ENCODE measurements at places on chromosomes 3 and 15.
A peak's percentile ranks its signal among the peaks of the same experiment; 100 is the strongest.

GRCh38 chr3:172853921-172854666 lies 103.6 kb downstream of the ECT2 start:
- no peak for DNase-seq

GRCh38 chr3:127077068-127077467 lies 94.2 kb downstream of the PLXNA1 start:
- no peak for DNase-seq

DNA sequence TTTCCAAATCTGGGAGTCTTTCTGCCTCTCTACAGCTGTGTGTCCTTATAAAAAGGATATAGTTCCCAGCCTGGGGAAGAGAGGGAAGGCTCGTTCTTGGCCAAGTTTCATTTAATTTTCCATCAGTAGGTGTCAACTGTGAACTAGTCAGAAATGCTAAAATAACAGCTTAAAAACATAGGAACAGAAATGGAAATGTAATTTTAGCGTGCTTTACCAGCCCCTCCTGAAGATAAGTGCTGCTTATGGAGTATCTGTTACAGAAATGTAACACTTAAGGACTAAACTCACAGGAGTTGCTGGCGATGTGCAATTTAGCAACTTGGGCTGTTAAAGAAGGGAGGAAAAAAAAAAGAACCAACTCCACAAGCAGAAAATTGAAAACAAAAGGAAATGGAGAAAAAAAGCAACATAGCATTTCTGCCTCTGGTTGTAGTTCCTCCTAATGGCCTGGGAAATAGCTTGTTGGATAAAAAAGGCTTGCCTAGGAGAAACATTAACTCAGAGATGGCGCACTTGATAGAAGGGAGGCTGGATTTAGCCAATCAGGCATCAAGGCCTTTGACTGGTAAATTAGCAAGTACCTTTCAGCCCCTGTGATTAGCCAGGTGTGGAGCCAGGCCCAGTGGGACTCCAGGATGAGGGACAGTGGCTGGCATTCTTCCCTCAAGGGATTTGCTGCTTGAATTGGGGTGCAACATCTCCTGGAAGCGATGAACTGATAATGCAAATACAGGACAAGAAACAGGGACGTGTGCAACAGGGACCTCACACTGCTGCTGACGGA lies 84.3 kb downstream of the RPLP1 start:
- DNase-seq: peak; percentile 39

DNA sequence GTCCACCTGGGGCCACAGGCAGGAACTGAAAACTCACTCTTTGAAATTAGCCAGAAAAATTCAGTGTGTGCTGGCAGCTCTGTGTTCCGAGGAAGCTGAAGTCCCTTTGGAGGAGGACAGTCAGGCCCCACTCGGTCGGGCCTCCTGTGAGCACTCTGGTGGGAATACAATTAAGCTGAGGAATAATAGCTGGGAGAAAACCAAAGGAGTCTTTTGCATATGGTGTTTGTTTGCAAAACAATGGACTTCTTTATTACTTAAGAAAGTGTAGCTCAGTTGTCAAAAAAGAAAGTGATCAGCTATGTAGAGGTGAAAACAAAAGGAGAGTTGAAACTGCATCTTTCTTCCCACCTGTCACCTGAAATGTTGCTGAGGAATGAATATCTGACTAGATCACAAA lies 202.5 kb downstream of the MEIS2 start:
- no peak for DNase-seq

GRCh38 chr15:99106417-99107220 lies 1.7 kb downstream of the SYNM start:
- no peak for DNase-seq

DNA sequence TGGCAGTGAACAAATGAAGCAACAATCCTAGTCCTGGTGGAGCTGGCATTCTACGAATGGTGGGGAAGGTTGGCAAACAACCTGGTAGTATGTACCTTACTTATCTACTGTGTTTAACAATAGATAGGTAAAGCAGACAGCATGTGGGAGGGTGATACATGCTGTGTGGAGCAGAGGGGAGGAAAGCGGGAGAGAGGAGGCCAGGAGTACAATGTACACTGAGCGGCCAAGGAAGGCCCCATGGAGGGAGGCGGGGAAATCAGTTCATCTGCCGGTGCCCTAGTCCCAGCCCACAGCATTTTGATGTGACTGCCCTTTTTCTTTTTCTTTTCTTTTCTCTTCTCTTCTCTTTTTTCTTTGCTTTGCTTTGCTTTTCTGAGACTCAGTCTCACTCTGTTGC lies 5.3 kb upstream of the RHCG start:
- DNase-seq: no peak

DNA sequence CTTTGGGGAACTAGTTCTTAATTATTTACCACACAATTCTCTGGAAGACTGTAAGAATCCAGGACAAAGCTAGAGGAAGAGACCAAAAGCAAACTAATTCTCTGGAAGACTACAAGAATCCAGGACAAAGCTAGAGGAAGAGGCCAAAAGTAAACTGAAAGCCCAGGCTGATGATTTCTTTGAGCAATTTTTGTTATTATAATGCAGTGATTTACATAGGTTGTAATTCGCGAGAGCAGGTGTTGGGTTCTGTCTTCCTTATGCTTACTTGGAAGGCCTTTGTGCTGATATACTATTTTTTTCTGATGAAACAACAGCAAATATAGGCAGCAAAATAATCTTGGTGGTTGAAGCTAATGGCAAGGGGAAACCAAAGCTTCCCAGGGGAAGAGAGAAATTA lies 5.2 kb downstream of the SPTSSB start:
- no peak for DNase-seq

DNA sequence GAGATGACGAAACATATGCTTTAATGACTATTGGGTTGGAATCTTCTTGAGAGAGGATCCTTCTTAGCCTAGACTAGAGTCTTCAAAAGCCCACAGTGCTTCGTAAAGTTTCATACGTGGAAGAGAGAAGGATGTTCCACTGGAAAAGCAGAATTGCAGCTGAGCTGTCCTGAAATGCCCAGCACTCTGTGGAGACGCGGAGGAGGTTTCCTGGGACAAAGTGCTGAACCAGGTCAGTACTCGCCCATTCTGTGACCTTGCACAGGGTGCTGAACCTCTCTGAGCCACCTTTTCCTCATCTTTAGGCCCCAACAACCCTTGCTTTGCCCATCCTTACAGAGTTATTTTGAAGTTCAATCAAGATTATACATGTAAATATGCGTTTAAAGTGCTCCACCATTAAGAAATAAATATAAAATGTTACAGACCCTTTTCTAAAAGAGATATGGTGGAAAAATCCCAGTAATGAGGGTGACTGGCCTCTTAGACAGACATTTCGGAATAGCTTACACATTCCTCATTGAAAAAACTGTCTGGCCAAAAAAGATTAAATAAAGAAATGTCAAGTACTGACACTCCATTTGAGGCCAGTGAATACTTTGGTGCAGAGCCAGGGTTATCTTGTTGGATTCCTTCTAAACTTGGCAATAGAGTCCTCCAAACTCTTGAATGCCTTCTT lies 4.2 kb upstream of the MAGEF1 start:
- DNase-seq: no peak

DNA sequence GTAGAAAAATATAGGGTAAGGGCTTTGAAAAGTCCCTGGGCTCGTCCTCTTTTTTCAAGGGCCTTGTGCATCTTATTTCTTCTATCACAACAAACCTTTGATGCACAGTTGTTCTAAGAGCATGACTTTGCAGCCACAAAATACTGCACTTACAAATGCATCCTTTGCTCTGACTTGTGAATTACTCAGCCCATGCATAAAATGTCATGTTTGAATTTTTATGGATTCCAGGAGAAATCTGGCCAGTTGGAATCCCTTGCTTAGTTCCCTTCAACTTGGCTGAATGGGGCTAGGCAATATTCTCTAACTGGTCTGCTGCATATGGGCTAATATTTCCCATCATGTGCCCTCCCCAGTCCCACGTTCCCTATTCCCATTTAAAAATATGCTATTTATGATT lies 523.9 kb upstream of the RGMA start:
- no peak for DNase-seq

- DNase-seq: no peak
Observed at GRCh38 chr3:57681691-57682090, 11.2 kb downstream of the DENND6A start.

- no peak for DNase-seq
Observed at GRCh38 chr3:61522626-61523025, 38.7 kb upstream of the PTPRG start.

DNA sequence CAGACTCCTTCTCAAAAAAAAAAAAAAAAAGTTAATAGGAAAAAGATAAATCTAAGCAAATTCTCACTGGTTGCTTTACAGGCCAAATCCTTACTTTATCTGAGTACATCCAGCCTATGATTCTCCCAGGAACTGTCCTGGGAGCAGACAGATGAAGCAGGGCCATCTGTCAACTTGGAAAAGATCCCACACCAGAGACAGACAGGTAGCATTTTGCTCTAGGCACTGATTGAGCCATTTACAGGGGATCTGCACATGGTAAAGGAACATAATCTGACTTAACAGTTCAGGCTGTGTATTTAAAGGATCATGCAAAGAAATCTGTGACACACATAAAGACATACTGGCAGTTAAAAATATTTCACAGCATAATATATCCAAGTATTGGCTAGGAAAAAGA lies 1006.5 kb downstream of the TBL1XR1 start:
- peak; percentile 19 for DNase-seq

All from NCI-H1092 treated with DMSO at 0.1 percent for 48 hours (cell line).